ENCODE measurements at places on chromosomes 11 and 22.
A peak's percentile ranks its signal among the peaks of the same experiment; 100 is the strongest.

- no peak for DNase-seq
Observed at GRCh38 chr11:29129844-29130243, 887.0 kb downstream of the KCNA4 start.

- DNase-seq = no peak
Observed at GRCh38 chr11:7098235-7098832, 9.5 kb downstream of the RBMXL2 start.

GRCh38 chr11:32829680-32830412 is at the start of gene PRRG4:
Gene PRRG4, plus strand, starts transcription at chr11:32829927. Its CDS starts 603 bp downstream, at chr11:32830530.
- DNase-seq = peak; percentile 7

GRCh38 chr11:3939211-3939610 is 83.7 kb downstream of the STIM1 start:
- no peak for DNase-seq

DNA sequence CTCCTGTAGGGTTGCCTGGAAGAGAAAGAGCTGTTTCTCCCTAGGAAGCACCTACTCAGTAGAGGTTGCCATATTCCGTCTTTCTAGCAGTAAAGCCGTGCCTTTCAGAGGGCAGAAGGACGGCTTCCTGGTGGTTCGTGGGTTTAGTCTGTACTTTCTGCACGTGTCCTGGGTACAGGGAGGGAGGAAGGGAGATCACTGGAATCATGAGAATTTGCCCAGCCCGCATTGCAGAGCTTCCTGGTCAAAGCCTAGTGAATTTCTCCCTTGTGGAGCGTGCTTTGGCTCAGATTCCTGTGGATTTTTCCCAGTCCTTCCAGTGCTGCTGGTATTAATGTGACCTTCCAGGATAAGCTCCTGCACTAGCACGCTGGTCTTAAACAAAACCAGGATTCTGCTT is 44.9 kb downstream of the GRAMD1B start:
- no peak for DNase-seq

DNA sequence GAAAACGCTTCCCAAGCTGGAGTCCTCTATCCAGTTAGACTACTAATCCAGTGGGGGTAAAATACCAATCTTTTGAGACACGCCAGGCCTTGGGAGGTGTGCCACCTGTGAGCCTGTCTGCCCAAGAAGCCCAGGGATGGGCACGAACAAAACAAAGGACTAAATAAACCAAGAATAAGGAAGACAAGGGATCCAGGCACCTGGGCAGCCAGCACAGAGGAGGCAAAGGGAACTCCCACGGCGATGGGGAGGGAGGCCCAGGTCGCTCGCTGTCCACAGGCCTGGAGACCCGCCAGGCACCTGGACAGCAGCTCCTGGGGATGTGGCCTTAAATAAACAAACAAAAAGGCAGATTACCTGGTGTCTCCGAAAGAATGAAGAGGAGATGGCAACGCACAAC is 31.4 kb downstream of the LRFN4 start:
- no peak for DNase-seq

GRCh38 chr11:101835506-101836063 is 79.2 kb upstream of the CEP126 start:
- DNase-seq = no peak

DNA sequence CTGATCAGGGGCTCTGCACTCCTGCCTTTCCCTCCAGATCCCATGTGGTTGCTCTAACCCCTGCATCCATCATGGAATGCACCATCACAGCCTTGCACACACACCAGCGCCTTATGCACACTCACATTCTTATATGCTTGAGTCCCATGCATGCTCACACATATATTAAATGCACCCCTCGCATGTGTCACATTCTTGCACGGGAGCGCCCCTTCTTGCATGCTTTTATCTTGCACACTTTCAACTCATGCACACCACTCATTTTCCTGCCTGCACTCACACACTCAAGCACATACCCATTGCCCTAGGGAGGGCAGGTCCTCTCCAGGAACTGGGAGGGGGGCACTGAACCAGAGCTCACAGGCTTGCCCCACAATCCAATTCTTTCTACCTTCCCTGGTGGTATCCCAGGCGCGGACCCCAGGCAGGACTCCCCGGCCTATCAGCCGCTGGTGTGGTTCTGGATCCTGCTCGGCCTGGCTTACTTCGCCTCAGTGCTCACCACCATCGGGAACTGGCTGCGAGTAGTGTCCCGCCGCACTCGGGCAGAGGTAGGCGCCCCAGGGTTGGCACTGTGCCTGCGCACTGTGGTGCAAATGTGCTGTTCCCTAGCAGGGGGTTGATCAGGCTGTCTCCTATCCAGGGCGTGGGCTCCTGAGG is 2.3 kb upstream of the CATSPERZ start:
- no peak for DNase-seq

- no peak for DNase-seq
Observed at GRCh38 chr22:50281384-50281760, 11.2 kb upstream of the MAPK11 start.

- DNase-seq = no peak
Observed at GRCh38 chr11:130473795-130474377, 25.4 kb downstream of the ADAMTS15 start.

DNA sequence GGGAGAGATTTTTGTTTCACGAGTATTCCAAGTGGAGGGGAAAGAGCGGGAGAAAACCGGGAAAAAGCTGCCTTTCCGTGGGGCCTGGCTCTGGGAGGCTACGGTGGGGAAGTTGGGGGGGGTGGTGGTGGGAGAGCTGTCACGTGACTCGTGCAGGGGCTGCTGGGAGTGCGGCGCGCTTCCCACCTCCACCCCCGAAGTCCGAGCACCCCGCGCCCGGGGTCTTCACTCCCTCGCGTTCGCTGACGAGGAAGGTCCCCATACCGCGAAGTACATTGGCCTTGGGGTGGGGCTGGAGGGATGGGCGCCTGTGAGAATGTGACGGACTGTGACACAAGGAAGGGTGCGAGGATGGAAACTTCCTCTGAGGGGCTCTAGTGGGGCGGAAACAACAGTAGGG is at the start of gene TEX12:
TEX12 (plus strand) TSS at position 228 of the 400 bp plus-strand sequence. CDS start 1,897 bp downstream, outside the sequence.
- no peak for DNase-seq

DNA sequence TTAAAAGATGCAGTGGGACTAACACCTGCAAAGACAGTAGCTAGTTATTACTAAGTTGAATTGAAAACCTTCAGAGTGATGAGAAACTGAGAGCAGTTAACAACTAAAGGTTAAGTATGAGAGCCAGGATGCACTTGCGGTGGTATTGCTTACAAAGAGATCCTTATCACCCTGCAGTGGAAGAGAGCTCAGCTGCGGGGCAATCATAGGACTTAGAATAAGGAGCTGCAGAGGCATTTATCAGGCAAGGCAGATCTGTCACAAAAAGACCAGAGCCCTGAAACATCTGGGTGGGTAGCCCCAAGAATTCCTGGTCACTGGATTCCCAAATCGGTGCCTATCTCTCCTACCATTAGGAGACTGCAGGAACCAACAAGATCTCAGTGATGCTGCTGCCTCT is 34.3 kb upstream of the CFAP300 start:
- DNase-seq = no peak

- no peak for DNase-seq
Observed at GRCh38 chr11:111204211-111204610, 41.3 kb upstream of the POU2AF2 start.

DNA sequence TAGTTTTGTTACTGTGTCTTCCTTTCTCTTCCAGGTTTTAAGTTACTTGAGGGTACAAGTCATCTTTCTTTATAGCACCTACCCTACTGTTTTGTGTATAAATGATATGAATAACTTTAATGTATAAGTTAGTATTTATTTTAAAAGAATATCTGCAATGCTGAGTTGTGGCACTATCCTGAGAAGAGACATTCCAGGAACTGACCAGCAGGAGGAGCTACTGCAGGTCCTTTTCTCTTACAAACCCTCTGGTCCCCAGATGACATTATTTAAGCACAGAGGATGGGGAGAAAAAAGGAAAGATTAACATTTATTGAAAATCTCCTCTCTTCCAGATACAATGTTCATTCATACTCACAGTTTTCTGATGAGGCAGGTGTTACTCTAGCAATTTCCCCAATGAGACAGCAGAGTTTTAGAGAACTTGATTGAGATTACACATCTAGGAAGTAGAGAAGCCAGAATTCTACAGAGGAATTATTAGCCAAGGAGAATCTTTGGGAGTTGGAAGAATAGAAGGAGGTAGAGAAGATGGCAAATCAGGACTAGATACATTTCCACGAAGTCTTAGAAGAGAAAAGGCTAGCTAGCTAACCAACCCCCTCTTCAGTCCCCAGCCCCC is 541.2 kb upstream of the API5 start:
- no peak for DNase-seq

GRCh38 chr11:110173811-110174644 is 80.8 kb downstream of the ZC3H12C start:
- DNase-seq = peak; percentile 33

DNA sequence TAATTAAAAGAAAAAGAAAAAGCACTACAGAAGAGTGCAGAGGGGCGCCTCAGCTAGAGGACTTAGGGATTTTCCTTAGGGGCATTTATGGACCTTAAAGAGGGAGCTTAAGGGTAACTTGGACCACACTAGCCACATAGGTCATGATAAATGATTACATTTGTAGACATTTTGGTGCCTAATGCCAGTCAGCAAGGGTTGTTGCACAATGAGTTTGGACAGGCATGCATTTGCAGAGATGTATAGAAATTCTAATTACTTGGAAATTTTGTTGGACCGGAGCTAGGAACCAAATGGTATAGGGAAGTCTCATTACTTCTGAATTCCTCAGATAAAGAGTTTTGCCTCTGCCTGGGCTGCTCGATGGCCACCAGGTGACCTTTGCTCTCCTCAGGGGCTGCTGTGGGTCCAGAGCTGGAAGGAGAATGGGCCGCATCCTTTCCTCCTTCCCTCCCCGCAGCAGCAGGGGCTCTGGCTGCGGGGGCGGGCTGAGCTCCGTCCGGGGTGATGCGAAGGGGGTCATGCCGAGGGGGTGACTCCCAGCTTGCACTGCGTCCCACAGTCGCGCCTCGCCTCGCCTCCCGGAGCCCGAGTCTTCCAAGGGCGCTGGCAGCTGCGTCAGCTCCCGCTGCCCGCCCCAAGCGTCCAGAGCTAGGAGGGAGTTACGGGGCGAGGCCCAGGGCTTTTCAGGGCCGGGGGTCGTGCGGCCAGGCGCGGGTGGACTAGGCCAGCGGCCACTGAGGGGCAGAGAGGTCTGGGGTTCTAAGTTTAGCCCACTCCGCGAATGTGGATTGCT is 20.3 kb upstream of the MALAT1 start:
- DNase-seq = no peak

GRCh38 chr11:32200136-32200847 is 109.4 kb downstream of the RCN1 start:
- DNase-seq = no peak

DNA sequence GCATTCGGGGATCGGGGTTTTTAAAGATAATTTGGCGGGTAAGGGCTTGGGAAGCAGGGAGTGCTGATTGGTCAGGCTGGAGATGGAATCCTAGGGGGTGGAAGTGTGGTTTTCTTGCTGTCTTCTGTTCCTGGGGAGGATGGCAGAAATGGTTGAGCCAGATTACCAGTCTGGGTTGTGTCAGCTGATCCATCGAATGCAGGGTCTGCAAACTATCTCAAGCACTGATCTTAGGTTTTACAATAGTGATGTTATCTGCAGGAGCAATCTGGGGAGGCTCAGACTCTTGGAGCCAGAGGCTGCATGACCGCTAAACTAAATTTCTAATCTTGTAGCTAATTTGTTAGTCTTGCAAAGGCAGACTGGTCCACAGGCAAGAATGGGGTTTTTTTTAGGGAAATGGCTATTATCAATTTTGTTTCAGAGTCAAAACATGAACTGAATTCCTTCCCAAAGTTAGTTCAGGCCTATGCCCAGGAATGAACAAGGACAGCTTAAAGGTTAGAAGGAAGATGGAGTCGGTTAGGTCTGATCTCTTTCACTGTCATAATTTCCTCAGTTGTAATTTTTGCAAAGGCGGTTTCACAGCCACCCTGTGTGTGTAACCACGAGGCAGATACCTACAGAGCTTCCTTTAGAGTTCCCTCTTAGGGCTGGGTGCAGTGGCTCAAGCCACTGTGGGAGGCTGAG is 10.2 kb downstream of the SCGB1A1 start:
- no peak for DNase-seq

- DNase-seq = no peak
Observed at GRCh38 chr11:102666331-102666957, 39.1 kb downstream of the MMP27 start.

DNA sequence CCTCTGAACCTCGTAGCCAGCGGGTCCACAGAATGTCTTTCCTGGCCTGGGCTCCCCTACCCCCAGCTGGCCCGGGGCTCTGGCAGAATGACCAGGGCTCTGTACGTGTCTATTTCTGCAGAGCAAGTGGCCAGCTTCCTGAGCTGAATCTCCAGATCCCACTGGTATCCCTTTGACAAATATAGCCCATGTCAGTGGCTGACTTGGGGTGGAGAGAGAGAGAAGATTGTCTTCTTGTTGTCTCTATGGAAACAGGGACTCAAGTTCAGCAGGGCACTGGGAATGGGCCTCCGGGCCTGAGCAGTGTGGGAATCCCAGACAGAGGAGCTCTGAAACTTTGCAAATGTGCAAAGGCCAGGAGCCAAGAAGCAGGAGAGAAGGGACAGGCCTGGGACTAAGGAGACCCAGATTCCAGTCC is 33.9 kb downstream of the ANO1 start:
- DNase-seq = no peak

- no peak for DNase-seq
Observed at GRCh38 chr11:134791102-134791501, 379.1 kb upstream of the B3GAT1 start.

DNA sequence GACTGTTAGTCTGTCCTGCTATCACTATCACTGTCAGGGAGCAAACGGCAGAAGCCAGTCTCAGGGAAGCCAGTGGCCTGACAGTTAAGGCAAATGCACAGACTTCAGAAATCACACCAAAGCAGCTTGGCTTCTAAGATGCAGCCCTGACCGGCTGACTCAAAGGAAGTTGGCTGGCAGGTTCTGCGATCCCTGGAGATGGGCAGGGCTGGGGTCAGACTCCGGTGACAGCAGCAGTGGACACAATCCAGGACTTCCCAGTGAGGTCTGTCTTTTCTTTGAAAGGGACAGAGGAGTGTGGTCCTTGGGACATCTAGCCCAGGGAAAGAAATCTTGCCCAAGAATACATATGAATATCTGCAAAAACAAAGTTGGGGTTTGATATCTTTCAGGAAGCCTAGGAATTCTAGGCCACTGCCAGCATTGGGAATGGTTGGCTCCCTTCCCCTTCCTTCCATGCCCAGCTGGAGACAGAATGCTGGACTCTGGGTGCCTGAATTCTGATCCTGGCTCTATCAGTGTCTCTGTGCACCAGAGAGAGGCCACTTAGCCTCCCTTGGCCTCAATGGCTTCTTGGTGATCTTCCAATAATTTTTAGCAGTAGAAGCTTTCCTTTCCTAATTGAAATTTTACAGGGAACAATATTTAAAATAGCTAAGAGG is 108.9 kb downstream of the KIRREL3 start:
- DNase-seq = no peak

GRCh38 chr11:76656571-76657081 is 13.9 kb downstream of the LRRC32 start:
- no peak for DNase-seq

Data from stimulated activated CD8-positive, alpha-beta memory T cell treated with anti-CD3 and anti-CD28 coated beads, Interleukin-7, amount 100 ng/mL, for 4 hours (primary cell).